GM23338 (cell line): ENCODE measurements at places on chromosomes 16 and 17. TPM values are rescaled to one million over a fixed set of nuclear protein-coding genes. Genes with fewer than 3 reads are reported as not detected.
A peak's percentile ranks its signal among the peaks of the same experiment; 100 is the strongest.

CCL14 gene
- not detected in 2 replicates for total RNA-seq

CACNG1 gene
- total RNA-seq: not detected in 2 replicates

EXOC3L1 gene
- total RNA-seq: 1.6 and 2.3 TPM in 2 replicates

HS3ST3A1 gene
- total RNA-seq: 17.6 and 24.1 TPM in 2 replicates

CCL15 gene
- not detected in 2 replicates for total RNA-seq

PABPN1L gene
- not detected in 2 replicates for total RNA-seq

GRCh38 chr17:7356756-7357155 is 1.8 kb downstream of the TMEM95 start:
- no peak for DNase-seq
- H3K27ac ChIP-seq: no peak overlapping the region
- H3K27me3 ChIP-seq: no peaks in the 10 kb centered on the region
- H3K36me3 ChIP-seq: no peaks in the 10 kb centered on the region

DNA sequence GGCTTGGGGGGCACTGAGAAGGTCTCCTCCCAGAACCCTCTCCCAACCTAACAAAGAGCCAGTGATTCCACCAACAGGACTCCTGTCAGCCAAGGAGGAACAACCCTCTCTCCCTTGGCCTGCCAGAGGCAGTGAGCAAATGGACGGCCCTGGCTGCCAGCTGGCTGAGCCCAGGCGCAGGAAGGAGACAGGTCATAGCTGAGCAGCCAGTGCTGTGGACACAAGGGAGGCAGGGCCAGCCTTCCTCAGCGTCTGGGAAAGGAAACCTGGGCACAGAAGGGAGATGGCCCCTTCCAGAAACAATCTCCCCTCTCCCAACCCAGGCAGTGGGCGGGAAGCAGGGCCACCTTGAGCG is 2.1 kb downstream of the MPO start:
- DNase-seq: no peak
- no peak overlapping the region for H3K27ac ChIP-seq
- H3K4me1 ChIP-seq: peaks cover under 1% of the 10 kb centered on the region; the same call in 1 of the 2 replicates
- no peaks in the 10 kb centered on the region for H3K36me3 ChIP-seq
- peaks cover 30% of the 10 kb centered on the region for H3K27me3 ChIP-seq

GRCh38 chr17:36939052-36939801 is 2.0 kb downstream of the LHX1 start:
- H3K4me3 ChIP-seq: peak overlapping the region; percentile 84
- peaks cover 70% of the 10 kb centered on the region for H3K4me1 ChIP-seq
- H3K27ac ChIP-seq: no peak overlapping the region

DNA sequence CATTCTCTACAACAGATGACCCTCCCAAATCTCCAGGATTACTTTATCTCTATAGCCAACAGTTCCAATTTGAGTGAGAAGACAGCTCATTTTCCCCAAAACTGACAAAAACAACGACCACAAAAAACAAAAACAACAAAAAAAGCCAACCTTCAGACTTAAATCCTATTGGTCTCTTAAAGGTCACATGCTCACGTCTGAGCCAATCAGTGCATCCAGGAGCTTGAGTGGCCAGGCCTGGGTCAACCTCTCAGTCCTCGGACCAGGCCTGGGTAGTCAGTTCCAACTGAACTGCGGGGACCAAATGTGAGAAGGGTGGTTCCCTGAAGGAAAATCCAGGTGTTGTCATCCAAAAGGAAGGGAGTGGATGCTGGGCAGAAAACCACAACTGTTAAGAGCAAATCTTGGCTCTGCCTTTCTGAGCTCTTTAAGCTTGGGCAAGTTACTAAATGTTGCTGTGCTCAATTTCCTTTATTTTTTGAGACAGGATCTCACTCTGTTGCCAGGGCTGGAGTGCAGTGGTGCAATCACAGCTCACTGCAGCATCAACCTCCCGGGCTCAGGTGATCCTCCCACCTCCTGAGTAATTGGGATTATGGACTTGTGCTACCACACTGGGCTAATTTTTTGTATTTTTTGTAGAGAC is 43.0 kb upstream of the MSI2 start:
- no peaks in the 10 kb centered on the region for H3K4me1 ChIP-seq
- H3K36me3 ChIP-seq: no peaks in the 10 kb centered on the region
- no peak overlapping the region for H3K27ac ChIP-seq
- no peaks in the 10 kb centered on the region for H3K27me3 ChIP-seq
- no peak overlapping the region for H3K4me3 ChIP-seq

GRCh38 chr16:75535211-75535843 is 581 bp downstream of the CHST5 start:
- 0 out of 2 replicates have a peak, but pooled peaks cover 5% of the 10 kb centered on the region for H3K4me1 ChIP-seq
- H3K4me3 ChIP-seq: peak overlapping the region; percentile 28; the same call in 1 of the 2 replicates
- H3K36me3 ChIP-seq: no peaks in the 10 kb centered on the region
- no peaks in the 10 kb centered on the region for H3K27me3 ChIP-seq
- H3K27ac ChIP-seq: no peak overlapping the region
- peak; percentile 62 for DNase-seq

DNA sequence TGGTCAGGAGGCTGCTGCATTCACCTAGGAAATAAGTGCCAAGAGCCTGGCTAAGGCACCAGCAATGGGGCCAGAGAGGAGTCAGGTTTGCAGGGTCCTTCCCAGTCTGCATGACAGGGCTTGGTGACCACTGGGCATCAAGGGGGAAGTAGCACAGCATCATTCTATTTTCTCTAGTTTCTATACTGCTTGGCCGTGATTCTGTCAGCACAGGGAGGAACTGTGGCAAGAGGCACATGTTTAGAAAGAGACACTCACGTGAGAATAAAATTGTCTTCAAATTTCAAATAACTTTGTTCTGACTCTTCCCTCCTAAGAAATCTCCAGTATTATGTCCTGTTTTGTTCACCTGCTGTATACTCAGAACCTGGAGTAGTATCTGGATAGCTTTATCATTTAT is 37.8 kb downstream of the ERN1 start:
- DNase-seq: no peak
- no peaks in the 10 kb centered on the region for H3K36me3 ChIP-seq
- no peaks in the 10 kb centered on the region for H3K27me3 ChIP-seq
- H3K27ac ChIP-seq: no peak overlapping the region
- H3K4me3 ChIP-seq: no peak overlapping the region
- peaks cover 3% of the 10 kb centered on the region; the same call in 1 of the 2 replicates for H3K4me1 ChIP-seq

- H3K27ac ChIP-seq: no peak overlapping the region
- DNase-seq: peak; percentile 55
- H3K36me3 ChIP-seq: no peaks in the 10 kb centered on the region
These were observed 482 bp upstream of the SSH2 start for GRCh38 chr17:29930409-29931010.

GRCh38 chr17:62760945-62761267 is 47.2 kb downstream of the MARCHF10 start:
- DNase-seq: no peak
- H3K4me1 ChIP-seq: peaks cover 17% of the 10 kb centered on the region
- H3K27ac ChIP-seq: no peak overlapping the region

DNA sequence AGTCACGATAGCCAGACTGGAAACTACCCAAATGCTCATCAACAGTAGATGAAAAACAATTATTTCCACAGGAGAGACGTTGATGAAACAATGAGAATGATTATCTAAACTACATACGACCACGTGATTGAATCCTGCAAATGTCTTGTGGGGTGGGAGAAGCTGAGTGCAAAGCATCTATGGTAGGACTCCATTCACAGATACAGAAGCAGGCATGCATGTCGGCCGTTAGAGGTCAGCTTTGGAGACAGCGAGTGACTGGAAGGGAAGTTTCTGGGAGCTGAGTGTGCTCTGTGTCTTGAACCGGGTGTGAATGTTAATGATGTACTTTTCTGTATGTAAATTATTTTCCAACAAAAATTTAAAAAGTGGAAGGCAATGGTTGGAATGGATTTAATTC is 71.5 kb upstream of the DNAJA2 start:
- H3K27ac ChIP-seq: no peak overlapping the region
- H3K36me3 ChIP-seq: no peaks in the 10 kb centered on the region
- H3K4me3 ChIP-seq: no peak overlapping the region
- no peaks in the 10 kb centered on the region for H3K4me1 ChIP-seq
- DNase-seq: no peak

GRCh38 chr17:65774787-65775186 is 213.3 kb upstream of the AXIN2 start:
- no peaks in the 10 kb centered on the region for H3K4me1 ChIP-seq
- H3K4me3 ChIP-seq: no peak overlapping the region
- no peaks in the 10 kb centered on the region for H3K27me3 ChIP-seq
